ENCODE measurements at places on chromosomes 7 and 10.

DNA sequence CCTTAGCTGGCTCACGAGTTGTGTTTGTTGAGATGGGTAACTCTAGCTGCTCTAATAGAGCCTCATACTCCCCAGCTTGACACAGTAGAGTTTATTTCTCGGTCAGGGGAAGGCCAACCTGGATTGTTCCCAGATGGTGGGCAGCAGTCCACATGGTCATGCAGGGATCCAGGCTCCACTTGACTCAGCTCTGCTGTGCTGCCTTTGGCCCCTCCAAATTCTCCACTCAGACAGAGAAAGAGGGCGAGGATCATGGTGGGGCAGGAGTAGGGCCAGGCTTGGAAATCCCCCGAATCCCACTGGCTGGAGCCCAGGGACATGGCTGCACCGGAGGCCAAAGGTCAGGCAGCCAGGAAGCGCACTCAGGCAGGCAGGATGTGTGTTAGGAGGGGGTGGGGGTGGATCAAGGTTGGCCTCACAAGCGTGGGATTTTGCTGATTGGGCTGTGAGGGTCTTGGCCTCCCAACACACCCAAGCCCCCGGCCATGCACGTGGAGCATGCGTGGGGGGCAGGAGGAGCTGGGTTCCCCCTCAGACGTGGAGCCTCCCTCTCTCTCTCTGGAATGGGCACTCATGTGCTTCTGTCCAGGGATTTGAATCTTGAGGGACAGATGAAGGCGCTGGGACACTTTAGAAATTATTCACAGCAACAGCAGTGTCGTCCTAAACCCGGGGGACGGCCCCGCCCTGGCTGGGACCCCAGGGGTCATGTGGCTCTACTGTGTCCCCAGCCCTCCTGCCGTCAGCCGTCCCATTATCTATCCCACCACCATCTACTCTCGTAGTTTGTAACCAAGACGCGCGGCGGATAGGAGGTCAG lies 44.8 kb downstream of the PDGFA start:
- no peak for DNase-seq

DNA sequence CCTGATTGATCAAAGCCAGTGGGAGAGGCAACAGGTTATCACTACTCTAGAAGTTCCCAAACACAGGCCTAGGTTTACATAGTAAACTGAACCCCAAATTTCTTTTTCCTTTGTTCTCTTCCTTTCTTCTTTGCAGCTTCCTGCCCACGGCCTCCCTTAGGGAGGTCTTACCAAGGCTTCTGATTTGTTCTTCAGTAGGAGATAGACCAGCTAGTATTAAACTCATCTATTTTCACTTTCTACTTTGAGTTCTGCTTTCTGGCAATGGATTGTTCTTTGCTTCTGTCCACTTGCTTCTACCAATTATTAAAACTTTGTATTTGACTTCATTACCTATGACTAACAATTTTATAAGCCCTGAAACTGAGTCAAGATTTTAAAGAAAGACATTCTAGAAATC lies 251.2 kb upstream of the FZD1 start:
- no peak for DNase-seq

DNA sequence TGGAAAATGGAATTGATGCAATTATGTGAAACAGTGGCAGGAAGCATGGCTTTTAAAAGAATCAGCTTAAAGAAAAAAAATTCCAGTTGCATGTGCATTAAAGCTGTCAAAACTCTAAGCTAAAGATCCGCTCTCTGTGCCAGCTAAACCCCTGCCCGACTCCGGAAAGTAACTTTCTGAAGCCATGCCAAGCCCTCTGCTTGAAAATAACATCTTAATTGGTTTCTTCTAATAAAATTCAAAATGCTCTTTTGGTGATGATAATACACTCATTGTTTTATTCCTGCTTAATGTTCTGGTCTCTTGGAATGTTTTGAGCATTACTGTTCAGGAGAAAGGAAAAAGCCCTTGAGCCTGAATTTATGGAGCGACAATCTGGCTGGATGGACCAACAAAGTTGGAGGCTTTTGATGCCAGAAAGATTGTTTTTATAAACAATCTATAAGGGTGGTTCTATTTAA lies 11.7 kb downstream of the SEMA3C start:
- DNase-seq = no peak

- no peak for DNase-seq
Observed at GRCh38 chr10:53997953-53998352, 803.1 kb downstream of the PCDH15 start.

GRCh38 chr10:97584060-97584797 lies at the start of gene HOGA1:
Gene HOGA1 (plus strand): TSS chr10:97584389. CDS start chr10:97584704, 315 bp downstream.
- no peak for DNase-seq

GRCh38 chr7:122311734-122312450 lies 7.3 kb upstream of the FEZF1 start:
- no peak for DNase-seq

DNA sequence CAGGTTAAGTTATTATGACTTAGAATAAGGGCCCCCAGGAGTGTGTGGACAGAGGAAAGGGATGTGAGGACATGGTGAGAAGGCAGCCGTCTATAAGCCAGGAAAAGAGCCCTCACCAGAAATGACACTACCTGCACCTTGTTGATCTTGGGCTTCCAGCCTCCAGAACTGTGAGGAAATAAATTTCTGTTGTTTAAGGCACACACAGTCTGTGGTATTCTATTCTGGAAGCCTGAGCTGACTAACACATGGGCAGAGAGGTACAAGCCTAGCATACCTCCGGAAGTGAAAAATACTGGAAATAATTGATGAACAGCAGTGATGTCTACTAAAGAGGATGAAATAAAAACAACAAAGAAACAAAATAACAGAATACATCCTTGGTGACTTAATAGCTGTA lies 46.1 kb upstream of the GRB10 start:
- no peak for DNase-seq

DNA sequence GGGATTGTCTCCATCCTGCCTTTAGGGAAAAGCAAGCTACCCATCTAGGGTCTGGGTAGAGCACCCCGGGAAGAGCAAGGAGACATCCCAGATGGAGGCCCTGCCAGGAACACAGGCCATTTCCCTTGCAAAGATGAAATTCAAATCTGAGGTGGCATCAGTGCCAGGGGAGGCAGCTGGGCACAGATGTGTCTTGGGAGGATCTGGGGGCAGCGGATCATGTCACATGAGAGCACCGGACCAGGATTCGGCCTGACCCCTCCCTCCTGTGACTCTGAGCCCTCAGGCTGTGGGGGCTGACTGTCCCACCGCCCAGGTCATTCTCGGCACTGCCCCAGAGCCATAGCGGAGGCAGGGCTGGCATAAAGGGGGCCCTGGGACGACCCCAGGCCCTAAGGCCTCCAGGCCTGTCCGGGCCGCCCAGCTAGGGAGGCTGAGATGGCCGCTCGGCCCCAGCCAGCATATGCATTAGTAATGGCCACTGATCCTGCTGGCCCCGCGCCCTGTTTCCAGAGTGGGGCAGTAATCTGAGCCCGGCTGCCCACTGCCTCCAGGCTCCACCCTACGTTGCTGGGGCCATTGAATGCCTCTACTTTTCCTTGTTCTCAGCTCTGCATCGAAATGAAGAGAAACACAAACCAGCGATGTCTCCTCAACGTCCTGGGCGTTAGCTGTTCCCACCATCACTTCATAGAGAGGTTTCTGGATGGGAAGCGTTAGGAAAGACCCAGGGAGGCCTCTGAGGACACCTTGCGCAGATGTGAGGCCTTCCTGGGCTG lies 148.5 kb downstream of the UBE2H start:
- DNase-seq = no peak

Measured in suppressor macrophage (primary cell).